ENCODE measurements at places on chromosomes 5 and 9.

DNA sequence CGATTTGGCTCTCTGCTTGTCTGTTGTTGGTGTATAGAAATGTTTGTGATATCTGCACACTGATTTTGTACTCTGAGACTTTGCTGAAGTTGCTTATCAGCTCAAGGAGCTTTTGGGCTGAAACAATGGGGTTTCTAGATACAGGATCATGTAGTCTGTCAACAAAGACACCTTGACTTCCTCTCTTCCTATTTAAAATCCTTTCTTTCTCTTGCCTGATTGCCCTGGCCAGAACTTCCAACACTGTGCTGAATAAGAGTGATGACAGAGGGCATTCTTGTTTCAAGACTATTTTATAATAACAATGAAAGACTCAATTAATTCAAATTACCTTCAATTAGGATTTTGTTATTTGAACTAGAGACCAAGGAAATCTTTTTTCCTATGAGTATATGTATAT lies 692.5 kb downstream of the PRR16 start:
- DNase-seq = no peak

DNA sequence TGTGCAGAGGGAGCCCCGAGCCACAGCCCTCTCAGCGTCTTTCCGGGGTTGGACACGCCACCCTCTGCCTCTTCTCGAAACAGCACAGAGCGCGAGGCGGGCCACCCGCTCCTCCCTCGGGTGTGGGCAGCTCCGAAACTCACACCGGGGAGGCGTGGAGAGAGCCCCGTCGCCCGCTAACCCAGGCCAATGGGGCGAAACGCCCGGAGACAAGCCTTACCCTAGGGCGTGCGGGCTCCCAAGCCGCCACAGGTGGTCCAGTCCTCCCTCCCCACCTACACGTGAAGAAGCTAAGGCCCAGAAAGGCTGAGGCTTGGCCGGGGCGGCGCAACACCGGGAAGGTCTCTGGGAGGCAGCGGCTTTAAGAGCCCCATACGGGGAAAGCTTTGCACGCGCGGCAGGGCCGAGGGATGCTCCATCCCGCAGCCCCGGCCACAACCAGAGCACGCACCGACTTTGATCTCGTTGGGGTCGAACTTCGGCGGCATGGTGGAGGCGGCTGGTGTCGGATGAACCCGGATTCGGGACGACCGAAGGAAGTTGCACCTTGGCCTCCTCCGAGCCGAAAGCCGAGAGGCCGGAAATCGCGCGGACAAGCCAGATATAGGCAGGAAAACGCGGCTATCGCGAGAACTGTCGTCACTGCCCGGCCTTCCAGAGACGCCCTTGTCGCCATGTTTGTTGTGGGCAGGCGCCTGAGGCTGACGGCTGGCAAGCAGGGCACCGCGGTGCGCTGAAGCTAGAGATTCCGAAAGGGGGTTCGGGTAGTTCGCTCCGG lies at the start of the genes LRSAM1 and RPL12:
LRSAM1 (plus strand) TSS at position 681 of the 778 bp plus-strand sequence. CDS start 3,018 bp downstream, outside the sequence.
RPL12 (minus strand) TSS at position 577 of the 778 bp plus-strand sequence; CDS start at position 488, 89 bp downstream.
- peak; percentile 98 for DNase-seq

- DNase-seq = no peak
These were observed 80.3 kb upstream of the ARAP3 start for GRCh38 chr5:141762316-141762715.

- DNase-seq = no peak
These were observed 265.2 kb downstream of the MAST4 start for GRCh38 chr5:66861402-66861801.

DNA sequence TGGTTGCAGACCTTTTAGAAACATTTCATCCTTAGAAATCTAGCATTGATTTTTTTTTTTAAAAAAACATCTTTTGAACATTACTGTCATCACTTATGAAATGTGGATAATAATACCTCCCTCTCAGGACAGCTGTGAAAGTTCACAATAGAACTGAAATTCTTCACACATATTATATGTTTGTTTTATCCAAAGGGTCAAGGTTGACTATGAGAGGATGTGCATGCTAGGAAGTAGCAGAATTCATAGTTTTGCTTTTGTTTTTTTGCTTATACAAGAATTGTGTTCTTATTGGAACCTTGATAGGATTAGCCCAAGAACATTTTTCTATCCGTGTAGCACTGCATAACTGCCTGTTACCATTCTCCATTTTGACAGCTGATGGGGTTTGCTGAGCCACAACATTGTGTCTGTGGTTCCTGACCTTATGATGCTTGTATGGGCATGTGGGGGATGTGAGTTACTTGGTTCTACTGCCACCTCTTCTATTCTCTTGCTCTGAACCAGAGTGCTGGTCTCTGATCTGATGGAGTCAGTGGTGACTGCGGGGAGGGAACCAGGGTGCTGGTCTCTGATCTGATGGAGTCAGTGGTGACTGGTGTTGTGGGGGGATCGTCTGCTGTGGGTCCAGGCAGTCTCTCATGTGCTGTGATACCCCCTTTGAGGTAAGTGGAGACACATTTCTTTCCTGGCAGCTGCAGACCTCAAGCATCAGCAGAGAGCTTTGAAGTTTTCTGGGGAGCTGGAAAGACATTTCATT lies 27.1 kb upstream of the ACTBL2 start:
- no peak for DNase-seq

GRCh38 chr5:142587354-142587965 lies 98.4 kb downstream of the FGF1 start:
- DNase-seq = peak; percentile 65

DNA sequence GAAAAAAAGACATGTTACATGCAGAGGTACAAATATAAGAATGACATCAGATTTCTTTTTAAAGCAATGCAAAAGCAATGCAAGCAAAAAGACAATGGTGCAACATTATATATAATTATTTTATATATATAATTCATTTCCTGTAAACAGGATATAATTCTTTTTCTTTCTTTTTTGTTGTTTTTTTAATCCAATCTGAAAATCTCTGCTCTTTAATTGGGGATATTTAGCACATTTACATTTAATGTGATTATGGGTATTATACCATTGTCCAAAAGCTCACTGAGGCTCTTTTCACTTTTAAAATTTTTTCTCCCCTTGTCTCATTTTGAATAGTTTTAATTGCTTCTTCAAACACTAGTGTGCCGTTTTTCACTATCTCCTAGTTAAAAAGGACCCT lies 148.9 kb downstream of the FGF18 start:
- DNase-seq = no peak

DNA sequence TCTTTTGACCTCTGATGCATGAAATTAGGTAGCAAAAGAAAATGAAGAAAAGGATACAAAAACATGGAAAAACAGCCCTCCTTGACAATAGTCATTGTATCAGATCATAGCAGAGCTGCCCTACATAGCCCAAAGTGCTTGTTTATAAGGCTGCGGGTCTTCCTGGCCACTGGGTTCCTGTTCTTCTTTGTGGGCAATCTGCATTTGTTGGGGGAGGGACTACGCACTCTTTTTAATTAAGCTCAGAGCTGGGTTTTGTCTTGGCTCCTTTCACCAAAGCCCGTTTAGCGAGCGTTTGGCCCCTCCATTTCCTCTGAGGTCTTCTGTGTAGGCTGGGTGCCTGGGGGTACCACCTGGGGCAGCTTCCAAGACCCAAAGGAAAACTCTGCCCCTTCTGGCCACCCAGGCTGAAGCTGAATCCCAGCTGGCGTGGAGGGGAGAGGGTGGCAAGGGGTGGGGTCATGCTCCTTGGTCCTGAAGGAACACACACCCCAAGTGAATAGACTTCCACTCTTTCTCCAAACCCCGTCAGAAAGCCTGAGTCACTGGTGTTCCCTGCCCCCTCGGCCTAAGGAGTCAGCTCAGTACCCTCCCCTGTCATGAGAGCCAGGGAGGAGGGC lies 6.5 kb upstream of the PAX5 start:
- DNase-seq = no peak

DNA sequence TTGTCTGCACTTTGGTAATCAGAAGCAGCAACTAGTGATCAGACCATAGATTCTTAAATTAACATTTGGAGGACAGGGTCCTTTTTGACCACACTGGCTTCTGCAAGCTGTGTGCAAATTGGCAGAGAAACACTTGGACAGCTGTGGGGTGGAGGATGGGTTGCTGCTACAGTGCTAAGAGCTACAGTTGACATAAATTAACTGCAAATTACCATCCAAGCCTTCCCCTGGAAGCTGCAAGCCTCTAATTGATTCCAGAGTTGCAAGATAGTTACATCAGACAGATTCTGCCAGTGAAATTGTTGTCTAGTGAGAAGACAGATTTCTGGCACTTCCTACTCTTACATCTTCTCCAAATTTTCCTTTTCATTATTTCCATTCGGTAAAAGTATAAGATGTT lies 517.7 kb downstream of the DIRAS2 start:
- DNase-seq = peak; percentile 19

All from cardiac muscle cell (in vitro differentiated cells and primary cell).